ENCODE measurements at places on chromosomes 3 and 15.

- DNase-seq = no peak
Measured at GRCh38 chr15:83914906-83915305, 261.0 kb downstream of the ADAMTSL3 start.

DNA sequence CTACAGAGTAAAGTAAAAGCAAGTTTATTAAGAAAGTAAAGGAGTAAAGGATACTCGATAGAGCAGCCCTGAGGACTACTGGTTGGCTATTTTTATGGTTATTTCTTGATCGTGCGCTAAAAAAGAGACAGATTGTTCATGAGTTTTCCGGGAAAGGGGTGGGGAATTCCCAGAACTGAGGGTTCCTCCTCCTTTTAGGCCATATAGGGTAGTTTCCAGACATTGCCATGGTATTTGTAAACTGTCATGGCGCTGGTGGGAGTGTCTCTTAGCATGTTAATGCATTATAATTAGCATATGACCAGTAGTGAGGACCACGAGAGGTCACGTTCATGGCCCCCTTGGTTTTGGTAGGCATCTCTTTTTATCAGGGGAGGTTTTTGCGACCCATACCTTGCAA, 213.1 kb downstream of the OSBPL10 start:
- no peak for DNase-seq

GRCh38 chr3:122520861-122521260, 6.1 kb upstream of the KPNA1 start:
- no peak for DNase-seq

DNA sequence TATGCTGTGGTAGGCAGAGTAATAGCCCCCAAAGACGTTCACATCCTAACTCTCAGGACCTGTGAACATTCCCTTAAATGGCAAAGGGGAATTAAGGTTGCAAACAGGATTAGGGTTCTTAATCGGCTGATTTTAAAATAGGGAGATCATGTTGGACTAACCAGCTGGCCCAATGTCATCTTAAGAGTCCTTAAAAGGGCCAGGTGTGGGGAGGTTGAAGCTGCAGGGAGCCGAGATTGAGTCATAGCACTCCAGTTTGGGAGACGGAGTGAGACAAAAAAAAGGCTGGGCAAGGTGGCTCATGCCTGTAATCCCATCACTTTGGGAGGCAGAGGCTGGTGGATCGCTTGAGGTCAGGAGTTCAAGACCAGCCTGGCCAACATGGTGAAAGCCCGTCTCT, 1.6 kb upstream of the FLNB start:
- no peak for DNase-seq
